Endothelial cell of umbilical vein (primary cell): ENCODE measurements at places on chromosomes 2 and 18. TPM values are rescaled to one million over a fixed set of nuclear protein-coding genes. Genes with fewer than 3 reads are reported as not detected.

Gene CD302
- total RNA-seq = 10.6 and 11.5 TPM in 2 replicates

Gene UGT1A10
- not detected in 2 replicates for total RNA-seq

Gene MAP2
- 46.1 and 61.2 TPM in 2 replicates for total RNA-seq

Gene TRPM8
- total RNA-seq = not detected in 2 replicates

Gene SLC9A2
- total RNA-seq = not detected in 2 replicates

Gene KIF5C
- total RNA-seq = 0.21 and 0.55 TPM in 2 replicates

Gene SERPINB5
- total RNA-seq = not detected in 2 replicates

Gene EMILIN1
- 4.1 and 16.6 TPM in 2 replicates for total RNA-seq

Gene ALPI
- not detected in 2 replicates for total RNA-seq

Gene PCARE
- not detected in 2 replicates for total RNA-seq

Gene SIX2
- 0.24 and 0.32 TPM in 2 replicates for total RNA-seq

Gene DYNAP
- total RNA-seq = not detected in 2 replicates

Gene COLEC12
- total RNA-seq = 13.8 and 17.1 TPM in 2 replicates

Gene CPLX4
- total RNA-seq = not detected in 2 replicates

Gene CD8A
- not detected in 2 replicates for total RNA-seq

Gene LRP2
- not detected in 2 replicates for total RNA-seq

Gene NOSTRIN
- 0.75 TPM in 1 of 2 replicates, not detected in the other for total RNA-seq

Gene KLHL41
- total RNA-seq = 0.21 and 0.73 TPM in 2 replicates

Gene ADI1
- 42.6 and 49.7 TPM in 2 replicates for total RNA-seq

Gene AQP12A
- not detected in 2 replicates for total RNA-seq

Gene NXPH2
- total RNA-seq = not detected in 2 replicates

Gene RPL37A
- total RNA-seq = 2,628 and 2,952 TPM in 2 replicates
